ENCODE measurements at places on chromosomes 3 and 15.

DNA sequence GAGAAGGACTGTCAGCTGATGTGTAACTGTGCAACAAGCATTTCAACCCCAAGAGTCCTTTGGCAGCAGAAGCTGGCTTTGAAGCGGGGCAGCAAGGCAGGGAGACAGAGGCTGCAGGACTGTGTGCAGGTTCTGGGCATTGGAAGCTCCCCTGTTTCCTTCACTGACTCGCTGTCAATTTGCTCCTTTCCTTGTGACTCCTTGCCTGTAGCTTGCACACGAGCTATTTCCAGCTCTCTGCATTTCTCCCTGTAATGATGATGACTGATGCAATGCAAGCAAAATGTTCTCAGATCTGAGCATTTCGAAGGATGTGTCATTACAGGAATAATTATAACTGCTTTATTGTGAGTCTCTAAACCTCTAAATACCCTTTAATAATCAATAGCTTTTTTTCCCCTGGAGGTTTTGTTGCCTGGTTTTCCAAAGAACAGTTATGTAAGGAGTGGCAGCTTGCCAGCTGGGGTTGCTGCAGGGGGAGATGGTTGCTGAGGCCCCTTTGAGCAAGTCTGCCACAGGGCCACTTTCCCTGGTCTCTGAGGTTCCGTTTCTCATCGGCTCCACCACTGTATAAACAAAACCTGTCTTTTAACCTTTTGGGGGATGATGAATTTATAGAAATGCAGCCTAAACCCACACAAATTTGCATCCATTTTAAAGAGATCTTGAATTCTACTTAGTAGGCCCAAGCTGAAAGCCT is 2.8 kb downstream of the APOD start:
- no peak for DNase-seq

DNA sequence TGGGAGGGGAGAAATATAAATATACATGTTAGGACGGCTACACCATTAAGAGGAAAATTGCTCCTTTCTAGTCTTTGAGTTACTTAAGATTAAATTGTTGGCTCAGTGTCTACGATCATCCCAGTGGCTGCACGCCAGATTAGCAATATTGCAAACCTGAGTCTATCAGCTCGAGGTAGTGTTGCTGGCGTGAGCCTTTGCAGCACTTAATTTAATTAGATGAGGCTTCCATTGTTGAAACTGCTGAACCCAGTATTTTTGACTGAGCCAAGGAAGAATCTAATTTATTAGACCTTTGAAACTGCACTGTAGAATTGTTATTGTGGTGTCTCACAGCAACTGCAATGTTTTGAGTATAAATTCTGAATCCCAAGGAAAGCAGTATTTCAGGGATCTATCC is 782.4 kb upstream of the ROBO1 start:
- no peak for DNase-seq

- DNase-seq = no peak
Measured at GRCh38 chr3:23325466-23326065, 122.4 kb downstream of the UBE2E2 start.

DNA sequence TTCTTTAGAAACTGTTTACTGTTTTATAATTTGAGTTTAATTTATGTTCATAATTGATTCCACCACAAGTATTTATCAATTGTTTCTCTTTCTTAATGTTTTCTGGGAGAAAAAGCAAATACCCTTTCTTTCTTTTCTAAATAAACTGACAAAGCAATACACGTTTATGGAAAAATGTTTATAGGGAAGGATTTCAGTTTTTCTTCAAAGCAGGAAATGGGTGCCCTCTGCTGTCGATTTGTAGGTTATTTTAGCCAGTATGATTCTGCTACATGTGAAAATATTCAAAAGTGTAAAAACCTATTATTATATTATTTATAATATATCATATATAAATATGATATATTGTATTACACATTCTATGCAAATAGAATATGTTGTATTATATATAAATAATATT is 921.0 kb upstream of the ROBO1 start:
- DNase-seq = no peak

- DNase-seq = no peak
Measured at GRCh38 chr3:114743746-114744485, 403.2 kb downstream of the ZBTB20 start.

DNA sequence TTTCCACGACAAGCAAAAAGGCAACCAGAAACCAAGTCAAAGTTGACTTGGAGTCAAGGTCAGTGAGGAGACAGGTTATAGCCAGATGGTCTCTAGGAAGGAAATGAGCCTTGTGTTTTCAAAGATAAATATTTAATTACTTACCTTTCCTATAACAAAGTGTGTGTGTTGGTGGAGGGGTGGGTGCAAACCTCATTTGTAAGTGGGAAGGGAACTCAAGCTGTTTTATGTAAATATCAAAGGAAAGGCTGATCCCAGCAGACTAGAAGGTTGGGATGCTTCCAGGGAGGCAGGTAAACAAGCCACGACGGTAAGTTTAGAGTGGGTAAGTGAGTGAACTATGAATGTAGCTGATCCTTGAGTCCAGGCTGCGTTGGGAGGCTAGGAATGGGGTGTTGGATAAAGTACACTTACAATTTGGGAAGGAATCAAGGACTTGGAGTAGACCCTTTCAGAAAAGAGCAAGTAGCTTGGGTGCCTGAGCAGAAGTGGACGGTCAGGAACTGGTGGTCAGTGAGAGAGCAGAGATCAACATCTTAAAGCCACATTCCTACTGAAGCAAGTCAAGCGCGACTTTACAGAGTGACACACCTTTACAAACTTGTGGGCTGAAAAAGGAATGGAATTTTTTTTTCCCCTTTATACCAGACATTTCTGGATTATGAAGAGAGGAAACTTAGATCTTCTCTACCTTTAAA is 82.0 kb upstream of the TBL1XR1 start:
- DNase-seq = no peak

DNA sequence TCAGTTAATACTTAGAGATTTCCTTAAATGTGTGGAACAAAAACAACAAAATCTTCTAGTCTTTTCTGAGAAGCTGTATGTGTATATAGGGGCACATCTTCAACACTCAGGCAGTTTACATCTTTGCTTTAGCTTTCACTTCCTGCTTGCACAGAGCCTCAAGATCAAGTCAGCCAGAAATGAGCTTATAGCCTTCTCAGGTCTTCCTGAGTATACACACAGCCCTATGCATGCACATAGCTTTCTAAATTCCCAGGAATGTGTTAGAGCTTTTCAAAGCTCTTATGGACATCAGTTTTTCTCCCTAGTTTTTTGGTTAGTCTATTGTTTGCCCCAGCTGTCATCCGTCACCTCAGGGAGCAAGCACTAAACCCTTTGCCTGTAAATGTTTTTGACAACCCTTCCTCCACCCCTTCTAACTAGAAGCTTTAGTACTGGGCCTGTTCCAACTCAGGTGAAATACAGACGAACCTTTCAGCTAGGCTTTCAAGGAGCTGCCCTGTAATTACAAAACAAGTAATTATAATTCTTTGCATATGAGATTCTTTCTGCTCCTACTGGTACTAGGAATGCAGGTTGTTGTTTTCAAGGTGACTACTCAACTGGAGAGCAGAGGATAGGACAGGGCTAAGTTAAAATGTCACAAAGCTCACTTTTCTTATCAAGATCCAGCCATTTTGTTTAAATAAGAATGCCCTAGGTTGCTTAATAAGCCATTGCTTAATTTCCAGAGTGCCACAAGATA is 22.6 kb upstream of the MTMR10 start:
- DNase-seq = no peak

GRCh38 chr3:166304584-166304983 is 467.4 kb upstream of the BCHE start:
- DNase-seq = no peak

- no peak for DNase-seq
Measured at GRCh38 chr3:10455545-10455914, 49.9 kb downstream of the ATP2B2 start.

DNA sequence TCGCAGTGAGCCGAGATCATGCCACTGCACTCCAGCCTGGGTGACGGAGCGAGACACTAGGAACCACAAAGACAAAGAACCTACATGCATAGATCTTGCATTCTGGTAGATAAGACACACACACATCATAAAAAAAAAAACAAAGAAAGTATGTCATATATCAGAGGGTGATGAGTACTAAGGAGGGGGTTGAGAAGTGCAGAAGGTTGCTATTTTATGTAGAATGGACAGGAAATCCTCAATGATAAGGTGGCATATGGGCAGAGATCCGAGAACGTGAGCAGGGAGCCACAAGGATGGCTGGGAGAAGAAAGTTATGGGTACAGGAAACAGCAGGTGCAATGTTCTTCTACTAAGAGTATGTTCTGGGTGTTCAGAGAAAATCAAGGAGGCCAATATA is 118.8 kb downstream of the MEX3B start:
- DNase-seq = no peak

DNA sequence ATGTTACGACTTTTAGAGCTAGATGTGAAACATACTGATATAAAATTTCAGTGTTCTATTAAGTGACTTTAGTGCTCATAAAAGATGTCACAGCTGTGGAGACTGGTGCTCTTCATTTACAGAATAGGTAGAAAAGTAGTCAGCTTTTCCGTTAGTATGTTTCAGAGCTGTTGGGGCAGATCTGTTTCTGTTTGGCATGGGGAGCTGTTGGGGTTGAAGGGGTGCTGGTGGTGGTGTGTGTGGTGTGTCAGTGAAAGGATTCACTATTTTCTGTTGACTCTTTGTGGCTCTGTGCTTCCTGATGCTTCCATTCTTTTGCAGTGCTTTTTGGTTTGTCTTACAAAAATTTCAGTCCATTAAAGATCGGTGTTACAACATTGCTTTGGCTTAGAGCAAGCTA is 3.2 kb downstream of the UBE2E2 start:
- no peak for DNase-seq

DNA sequence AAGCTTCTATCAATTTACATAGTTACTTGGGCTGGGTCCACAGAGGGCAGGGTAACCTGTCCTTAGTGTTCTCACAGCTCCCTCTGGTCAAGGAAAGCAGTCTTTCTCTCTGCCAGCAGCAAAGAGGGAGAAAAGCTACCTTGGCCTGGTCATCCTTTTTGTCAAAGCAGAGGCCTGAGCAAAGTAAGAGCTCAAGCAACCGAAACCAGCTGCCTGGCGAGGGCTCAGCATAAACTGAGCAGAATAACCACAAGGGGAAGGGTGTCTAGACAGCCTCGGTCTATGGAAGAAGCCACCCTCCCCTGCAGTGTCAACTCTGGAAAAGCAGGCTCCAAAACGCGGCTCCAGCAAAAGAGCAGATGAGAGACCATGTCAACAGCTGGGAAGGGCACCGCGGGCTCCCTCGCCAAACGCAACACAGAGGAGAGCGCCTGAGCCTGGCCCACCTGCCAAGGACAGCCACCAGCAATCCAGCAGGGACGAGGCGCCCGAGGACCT is 17.4 kb downstream of the LRIG1 start:
- no peak for DNase-seq

DNA sequence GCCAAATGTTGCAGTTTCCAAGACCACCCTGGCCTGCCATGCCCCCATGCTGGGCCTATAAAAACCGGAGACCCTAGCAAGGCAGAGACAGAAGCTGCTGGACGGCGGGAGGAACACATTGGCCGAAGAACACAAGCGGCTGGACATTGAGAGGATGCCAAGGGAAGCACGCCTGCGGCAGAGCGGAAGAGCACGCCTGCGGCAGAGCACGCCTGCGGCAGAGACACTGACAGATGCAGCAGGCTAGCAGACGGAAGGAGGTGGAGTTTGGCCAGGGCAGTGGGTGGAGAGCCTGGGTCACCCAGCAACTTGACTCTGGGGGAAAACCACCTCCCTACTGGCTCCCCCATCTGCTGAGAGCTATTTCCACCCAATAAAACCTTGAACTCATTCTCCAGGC is 322.3 kb upstream of the TBL1XR1 start:
- no peak for DNase-seq

DNA sequence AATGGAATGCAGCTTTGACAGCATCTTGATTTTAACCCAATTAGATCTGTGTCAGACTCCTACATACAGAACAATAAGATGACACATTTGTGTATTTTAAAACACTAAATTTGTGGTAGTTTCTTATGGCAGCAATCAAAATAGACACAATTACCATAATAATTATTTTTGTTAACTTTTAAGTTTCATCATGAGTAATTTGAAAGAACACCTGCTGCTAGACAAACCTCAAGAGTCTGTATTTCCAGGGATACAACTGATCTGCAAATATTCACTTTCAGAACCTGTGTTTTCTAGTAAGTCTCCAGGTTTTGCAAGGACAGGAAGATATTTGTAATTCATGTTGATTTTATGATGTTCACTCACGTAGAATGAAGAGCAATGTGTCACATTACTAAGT is 736.8 kb downstream of the DIPK2A start:
- no peak for DNase-seq

DNA sequence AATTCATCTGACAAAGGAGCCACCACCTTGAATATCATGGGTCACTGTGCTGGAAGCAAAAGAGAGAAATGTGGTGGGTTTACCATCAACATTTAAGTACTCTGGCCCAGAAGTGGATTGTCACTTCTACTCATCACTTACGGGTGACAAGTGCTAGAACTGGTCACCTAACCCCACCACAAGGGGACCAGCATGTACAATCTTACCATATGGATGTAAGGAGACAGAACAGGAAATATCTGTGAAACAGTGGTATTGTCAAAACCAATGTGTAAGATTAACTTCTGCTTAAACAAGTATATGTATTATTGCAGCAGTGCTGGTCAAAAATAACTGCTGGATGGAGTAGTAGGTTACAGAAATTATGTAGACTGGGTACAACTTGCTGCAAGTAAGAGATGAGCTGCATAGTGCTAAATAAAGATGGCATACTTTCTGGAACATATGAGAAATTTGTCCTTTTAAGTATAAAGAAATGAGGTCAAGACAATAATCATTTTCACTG is 171.8 kb downstream of the POTEB3 start:
- DNase-seq = no peak

DNA sequence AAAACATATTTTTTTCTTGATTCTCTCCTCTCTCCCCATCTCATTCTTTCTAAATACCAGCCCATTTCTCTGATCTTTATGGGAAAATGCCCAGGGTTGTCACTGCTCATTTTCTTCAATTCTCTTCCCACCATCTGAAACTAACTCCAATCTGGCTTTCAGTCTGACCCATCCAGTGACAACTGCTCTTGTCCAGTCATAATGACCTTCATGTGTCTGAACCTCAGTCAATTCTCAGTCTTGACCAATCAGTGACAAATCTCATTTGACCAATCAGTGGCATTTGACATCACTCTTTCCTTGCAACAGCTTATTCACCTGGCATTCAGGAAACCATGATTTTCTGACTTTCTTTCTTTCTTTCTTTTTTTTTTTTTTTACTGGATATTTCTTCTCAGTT is 15.1 kb downstream of the VEPH1 start:
- no peak for DNase-seq

GRCh38 chr15:90058308-90058707 is 44.0 kb downstream of the IDH2 start:
- no peak for DNase-seq

GRCh38 chr15:52097180-52097579 is 15.4 kb downstream of the BCL2L10 start:
- DNase-seq = no peak

DNA sequence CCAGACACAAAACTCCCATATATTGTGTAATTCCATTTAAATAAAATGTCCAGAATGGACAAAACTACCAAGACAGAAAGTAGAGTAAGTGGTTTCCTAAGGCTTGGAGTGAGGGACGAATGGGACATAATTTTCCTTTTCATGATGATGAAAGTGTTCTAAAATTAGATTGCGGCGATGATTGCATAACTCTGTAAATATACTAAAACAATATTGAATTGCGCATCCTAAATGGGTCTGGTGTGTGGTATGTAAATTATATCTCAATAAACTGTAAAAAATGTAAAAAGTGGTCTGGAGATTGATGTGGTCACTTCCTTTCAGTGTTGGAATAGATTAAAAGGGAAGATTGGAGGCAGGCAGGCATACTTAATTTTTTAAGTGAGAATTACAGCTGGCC is 105.9 kb upstream of the KCNAB1 start:
- DNase-seq = no peak

- no peak for DNase-seq
Measured at GRCh38 chr15:46872981-46873330, 844.3 kb upstream of the SEMA6D start.

Data from ureter (tissue), 1 donor.